ENCODE measurements at places on chromosomes 7 and 10. TPM values are rescaled to one million over a fixed set of nuclear protein-coding genes. Genes with fewer than 3 reads are reported as not detected.

TWIST1 gene
- 0.61 TPM for polyA plus RNA-seq

GRCh38 chr7:100077205-100077604, 4.3 kb downstream of the ZNF3 start:
- no peak overlapping the region for H3K4me3 ChIP-seq
- H3K36me3 ChIP-seq = peaks cover 50% of the 10 kb centered on the region
- peak; percentile 87 for DNase-seq

ERVW-1 gene
- polyA plus RNA-seq = 0.76 TPM

GRCh38 chr7:107594961-107595737, 15.1 kb downstream of the BCAP29 start:
- DNase-seq = no peak
- peaks cover 12% of the 10 kb centered on the region for H3K36me3 ChIP-seq
- H3K4me3 ChIP-seq = no peak overlapping the region
- no peaks in the 10 kb centered on the region for H3K4me1 ChIP-seq

- H3K4me3 ChIP-seq = no peak overlapping the region
- no peak overlapping the region for H3K27ac ChIP-seq
- no peaks in the 10 kb centered on the region for H3K27me3 ChIP-seq
- DNase-seq = peak; percentile 82
- H3K36me3 ChIP-seq = no peaks in the 10 kb centered on the region
Measured at GRCh38 chr7:3294432-3295100, 6.5 kb upstream of the SDK1 start.

DNA sequence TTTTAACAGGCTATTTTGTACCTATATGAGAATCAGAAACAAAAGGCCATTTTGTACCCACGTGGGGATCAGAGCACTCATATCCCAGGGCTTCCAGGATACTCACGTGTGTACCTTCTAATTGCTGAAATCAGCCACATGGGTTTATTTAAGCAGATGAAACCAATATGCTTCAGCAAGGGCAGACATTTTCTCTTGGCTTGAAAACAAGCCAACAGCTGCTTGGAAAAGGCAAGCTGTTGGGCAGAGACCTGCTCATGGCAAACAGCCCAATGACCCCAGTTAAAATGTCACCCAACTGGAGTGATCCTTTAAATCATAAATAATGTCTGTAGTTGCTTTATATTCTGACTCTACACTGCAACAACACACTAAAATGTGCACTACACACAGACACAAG, 26.5 kb upstream of the TOMM7 start:
- H3K27ac ChIP-seq = no peak overlapping the region
- no peaks in the 10 kb centered on the region for H3K4me1 ChIP-seq
- no peaks in the 10 kb centered on the region for H3K27me3 ChIP-seq
